Hypothalamus (tissue), 51 donors: ENCODE measurements at places on chromosomes 7 and 10.

DNA sequence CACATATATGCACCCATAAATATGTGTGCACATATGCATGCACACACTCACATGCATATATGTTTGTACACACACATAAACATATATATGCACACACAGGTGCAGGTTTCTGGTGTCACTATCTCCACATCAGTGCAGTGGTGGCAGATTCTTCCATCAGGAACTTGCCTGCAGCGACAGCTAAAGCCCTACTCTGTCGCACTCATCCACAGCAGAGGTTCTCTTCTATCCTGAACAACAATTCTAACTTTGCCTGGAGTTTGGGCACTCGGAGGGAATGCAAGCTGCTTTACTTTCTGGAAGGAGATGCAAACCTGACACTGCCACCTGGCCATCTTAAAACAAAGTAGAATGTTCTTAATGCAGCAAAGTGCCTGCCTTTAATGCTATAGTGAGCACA, 745.8 kb downstream of the GRID1 start:
- DNase-seq: no peak

DNA sequence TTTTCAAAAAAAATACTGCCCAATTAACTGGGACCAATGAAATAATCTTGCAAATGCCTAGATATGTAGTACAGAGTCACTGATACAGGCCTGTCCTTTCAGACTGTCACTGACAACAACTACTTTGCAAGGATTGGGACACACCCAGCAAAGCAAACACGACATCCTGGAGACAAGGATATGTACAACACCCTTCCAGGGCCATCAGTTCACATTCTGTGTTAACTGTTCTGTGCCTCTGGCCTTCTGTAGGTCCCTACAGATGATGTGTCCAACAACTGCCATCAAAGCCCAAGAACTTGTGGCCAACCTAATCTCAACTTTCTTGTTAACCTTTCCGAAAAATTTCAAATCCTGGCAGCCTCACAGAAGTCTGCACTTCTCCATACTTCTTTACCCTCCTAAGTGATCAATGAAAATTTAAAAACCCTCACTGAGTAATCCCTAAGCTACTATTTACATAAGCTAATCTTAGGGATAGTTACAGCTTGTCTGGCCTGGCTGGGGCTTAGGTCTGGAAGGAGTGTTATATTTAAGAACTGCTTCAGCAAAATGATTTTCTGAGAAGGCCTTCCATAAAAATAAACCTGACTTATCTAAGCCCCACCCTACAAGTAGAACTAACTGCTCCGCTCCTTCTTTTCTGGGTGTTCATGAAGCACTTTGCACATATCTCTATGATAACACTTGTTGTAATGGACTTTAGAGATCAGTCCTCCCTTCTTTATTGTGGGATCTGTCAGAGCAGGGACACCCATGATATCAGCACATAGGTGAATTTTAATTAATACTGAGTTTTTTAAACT, 21.0 kb downstream of the COBL start:
- DNase-seq: no peak

DNA sequence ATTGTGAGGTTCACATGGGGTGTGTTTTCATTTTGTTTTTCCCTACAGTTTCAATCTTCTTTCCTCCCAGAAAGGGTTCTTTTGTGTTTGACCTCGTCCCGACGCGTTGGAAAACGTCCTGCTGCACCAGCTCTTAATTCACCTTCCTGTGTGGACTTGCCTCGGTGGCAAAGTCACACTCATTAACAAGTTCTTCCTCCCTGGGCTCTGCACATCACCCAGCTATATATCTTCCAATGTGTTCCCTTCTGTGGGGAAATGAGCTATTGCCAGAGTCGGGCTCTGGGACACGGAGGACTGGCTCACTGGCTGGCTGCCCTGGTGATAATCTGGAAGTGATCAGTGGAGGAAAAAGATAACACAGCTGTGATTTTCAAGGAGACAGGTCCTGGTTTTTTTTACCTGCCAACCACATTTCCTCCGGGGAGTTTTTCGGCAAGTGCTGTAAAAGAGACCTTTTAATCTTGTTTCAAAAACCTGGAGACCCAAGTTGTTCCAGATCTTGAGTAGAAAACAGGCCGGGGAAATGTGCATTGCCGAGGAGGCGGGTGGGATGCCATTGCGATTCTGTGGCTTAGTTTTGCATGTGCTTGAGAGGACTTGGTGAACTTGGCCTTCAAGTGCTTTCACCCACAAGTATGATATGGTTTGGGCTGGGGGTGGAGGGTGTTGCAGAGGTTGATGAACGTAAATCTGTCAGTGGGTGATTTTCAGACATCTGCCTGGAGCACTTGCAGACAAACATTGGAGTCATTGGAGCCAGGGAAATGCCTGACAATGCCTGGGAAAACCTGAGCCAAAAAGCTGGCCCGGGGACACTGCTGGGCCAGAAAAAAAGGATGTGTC, 96.5 kb upstream of the CREB5 start:
- DNase-seq: no peak

GRCh38 chr7:24707988-24708615, 49.2 kb downstream of the GSDME start:
- no peak for DNase-seq

DNA sequence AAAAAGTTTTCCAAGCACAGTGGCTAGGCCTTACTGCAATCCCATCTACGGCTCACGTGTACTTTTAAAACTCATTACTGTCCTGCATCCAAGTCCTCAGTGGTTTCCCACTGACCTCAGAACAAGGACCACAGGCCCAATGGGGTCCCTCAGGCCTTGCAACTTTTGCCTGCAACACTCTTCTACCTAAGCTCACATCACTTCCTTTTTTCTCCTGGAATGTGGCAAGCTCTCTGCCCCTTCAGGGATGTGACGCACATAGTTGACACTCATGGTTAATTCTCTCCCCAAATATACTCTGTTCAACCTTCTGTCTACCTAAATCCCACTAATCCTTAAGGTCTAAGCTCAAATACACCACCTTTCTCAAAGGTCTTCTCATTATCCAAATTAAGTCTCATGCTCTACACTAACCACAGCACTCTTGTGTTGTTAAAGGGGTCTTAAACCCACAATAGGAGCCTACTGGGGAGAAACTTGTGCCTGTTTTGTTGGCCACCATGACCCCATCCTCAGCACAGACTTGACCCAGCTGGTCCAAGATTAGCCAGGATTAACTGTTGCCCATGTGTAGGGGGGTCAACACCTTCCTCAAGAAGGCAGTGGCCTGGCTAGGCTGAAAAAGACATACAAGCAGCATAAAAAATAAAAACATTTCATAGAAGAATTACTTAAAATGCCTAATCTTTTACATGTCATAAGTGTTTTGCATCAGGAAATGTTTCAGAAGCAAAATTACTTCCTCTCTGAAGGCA, 15.2 kb downstream of the HNRNPF start:
- no peak for DNase-seq

DNA sequence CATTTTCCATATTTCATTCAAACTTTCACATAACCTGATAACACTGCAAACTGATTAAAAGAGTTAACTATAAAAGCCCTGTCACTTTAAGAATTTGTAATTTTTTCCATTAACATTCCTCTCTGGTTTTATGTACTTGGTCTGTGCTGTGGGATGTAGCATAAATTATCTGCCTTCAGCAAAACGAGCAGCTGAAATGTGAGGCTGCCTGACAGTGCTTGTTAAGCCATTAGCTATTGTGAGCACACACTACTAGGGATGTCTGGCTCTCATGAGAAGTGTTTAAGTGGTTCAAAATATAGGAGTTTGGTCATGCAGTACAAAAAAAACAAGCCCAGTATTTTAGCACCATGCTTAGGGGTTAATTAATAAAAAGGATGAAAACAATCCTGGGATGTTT, 63.0 kb downstream of the HOXA1 start:
- no peak for DNase-seq
